ENCODE measurements at places on chromosomes 1 and 21. TPM values are rescaled to one million over a fixed set of nuclear protein-coding genes. Genes with fewer than 3 reads are reported as not detected.
A peak's percentile ranks its signal among the peaks of the same experiment; 100 is the strongest.

Gene RXFP4
- total RNA-seq, result not detected

DNA sequence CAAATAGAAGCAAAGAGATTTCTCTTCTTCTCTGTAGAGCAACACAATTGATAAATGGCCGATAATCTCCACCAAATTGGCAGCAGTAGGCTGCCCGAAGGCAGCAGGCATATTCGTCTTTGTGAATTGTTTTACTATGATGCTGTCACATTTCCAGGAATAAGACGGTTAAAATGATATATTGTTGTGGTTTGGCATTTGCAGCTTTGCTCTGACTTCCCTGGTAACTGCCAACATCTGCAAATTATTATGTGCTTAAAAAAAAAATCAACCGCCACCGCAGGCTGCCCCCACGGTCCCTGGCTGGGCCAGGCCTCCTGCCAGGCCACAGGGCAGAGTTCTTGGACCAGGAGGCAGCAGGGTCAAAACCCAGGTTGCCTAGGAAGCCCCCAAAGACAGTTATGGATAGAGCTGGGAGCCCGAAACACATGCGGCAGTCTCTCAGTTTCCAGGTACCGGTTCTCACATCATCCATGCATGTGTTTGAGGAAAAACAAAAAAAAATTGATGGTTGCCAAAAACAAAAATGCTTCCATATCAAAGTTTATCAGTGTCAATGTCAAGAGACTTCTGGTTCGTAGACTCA is 179.3 kb downstream of the ETS2 start:
- no peak for DNase-seq

Gene CLCNKA
- not detected for total RNA-seq

DNA sequence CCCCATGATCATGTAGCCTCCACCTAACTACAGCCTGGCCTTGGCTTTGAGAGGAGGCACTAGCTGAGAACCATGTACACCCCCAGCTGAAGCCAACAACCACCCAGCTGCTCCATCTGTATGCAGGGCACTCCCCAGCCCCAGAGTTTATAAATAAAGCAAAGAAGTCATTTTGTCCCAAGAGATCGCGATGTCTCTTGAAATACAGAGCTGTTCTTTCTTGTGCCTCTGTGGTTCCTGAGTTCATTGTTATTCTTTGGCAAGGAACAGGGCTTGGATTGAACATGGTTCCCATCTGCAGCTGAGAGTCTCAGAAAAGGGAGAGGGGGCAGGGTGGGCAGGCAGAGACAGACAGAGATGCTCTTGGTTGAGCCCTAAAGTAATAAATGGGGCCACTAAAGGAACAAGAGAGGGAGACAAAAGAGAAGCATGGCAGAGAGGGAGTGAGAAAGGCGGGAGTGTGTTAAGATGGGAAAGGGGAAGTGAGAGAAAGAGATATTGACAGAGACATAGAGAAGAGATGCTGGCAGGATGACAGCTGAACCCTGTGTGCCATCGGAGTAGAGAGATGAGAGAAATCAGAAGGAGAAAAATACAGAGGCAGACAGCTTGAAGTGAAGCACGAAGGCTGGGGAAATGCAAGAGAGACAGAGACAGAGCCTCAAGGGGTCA is 63.3 kb downstream of the TNR start:
- no peak for DNase-seq

- no peak for DNase-seq
These were observed 292.0 kb downstream of the VAV3 start for GRCh38 chr1:107673006-107673405.

Gene CELA2B
- total RNA-seq, result not detected

DNA sequence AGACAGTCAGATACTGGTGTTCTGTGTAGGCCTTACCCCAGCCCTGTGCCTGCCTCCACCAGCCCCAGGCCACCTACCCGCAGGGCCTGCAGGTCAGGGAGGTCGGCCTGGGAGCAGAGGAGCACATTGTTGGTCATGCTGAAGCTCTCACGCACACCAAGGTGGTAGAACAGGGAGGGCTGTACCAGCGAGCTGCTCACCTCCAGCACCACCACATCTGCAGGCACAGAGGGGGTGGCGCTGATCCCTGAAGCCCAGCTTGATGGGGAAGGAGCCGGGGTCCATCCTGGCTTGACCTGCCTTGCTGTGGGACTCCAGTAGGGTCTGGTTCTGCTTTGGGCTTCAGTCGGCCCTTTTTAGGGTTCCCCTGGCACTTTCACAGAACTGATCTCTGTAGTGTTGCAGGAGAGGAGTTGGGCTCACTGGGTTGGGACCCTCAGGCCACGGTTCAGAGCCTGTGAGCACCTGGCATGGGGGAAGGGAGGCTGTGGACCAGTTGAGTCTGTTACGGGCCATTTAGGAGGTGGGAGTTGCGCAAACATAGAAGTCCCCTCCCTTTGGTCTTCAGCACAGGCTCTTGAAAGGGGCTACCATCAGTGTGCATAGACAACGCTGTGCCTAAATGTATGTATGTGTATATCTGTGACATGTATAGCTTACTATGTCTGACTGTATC is 1.9 kb downstream of the MAP3K6 start:
- no peak for DNase-seq

- no peak for DNase-seq
These were observed 72.2 kb downstream of the PLEKHA6 start for GRCh38 chr1:204287466-204287891.

DNA sequence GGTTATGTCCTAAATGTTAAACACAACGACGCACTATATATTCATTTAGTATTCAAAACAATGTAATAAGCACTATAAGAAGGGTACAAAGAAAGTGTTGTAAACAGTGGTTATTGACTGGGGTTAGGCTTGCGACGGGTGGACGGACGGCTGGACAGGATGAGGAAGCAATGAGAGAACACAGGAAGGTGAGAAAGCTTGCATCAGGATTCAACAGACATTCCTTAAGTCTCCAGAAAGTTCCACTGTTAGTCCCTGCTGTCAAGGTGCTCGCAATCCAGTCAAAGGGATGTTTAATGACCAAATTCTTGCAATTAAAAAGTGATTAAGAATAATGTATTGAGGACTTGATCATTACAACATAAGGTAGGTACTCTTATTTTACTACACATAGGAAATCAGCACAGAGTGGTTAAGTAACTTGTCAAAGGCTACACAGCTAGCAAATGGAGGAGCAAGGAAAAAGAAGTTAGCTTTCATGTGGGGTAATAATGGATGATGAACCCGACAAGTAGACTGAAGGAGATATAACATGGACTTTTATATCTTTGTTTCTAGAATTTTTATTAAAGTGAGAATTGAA is 994 bp upstream of the ACBD6 start:
- DNase-seq, result peak; percentile 21

DNA sequence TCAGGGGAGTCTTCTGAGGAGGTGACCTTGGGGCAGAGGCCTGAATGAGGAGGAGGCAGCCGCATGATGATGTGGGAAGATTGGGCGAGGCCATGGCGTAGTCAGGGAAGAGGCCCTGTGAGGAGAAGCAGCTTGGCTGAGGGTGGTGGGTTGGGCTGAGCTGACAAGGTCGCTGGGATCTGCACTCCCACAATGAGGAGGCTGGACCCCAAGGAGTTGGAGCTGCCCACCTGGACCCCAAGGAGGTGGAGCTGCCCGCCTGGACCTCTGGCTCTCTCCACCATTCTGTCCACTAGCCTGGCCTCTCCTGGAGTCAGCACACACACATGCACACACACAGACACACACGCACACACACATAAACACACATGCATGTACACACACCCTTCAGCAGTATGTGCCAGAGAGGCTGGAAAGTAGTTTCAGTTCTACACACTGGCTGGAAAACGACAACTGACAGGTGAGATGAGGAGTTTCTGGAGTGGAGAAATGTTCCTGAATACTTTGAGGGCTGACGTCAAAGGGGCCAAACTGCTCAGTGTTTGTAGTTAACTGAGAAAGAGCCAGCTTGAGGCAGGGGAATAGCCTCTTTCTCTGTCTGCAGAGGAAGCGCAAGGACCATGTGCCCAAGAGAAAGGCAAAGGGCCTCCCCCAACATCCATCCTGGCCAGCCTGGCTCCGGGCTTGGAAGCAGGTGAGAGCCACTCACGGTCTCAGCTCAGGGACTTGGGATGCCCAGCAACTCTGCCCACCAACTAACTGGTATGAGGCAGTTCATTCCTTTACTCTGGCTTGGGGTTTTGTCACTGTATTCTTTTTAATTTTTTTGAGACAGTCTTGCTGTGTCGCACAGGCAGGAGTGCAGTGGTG is 7.1 kb downstream of the SMPDL3B start:
- no peak for DNase-seq

Gene KPRP
- not detected for total RNA-seq

DNA sequence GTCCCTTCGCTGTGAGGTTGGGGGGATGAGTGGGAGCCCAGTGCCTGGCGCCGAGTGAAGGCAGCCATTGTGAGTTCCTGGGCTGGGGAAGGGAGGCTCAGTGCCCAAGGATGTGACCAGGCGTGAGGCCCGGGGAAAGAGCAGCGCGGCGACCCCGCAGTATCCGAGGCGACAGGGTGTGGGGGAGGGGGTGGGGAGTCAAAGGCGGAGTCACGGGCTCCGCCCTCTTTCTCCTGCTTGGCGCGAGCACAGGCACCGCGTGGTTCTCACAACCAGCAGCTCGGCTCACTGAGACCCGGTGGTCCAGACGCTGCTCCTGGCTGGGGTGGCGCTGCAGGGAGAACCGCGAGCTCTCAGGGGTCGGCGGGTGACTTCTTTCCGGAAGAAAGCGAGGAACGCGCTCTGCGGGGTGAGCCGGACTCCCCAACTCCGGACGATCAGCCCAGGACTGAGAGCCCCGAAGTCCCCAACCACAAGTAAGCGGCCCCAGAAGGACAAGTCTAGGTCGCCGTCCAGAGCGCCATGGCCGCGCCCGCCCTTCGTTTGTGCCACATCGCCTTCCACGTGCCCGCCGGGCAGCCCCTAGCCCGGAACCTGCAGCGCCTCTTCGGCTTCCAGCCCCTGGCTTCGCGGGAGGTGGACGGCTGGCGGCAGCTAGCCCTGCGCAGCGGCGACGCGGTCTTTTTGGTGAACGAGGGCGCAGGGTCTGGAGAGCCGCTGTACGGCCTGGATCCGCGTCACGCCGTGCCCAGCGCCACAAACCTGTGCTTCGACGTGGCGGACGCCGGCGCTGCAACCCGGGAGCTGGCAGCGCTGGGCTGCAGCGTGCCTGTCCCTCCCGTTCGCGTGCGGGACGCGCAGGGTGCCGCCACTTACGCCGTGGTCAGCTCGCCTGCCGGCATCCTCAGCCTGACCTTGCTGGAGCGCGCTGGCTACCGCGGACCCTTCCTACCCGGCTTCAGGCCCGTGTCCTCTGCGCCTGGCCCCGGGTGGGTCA is at the start of gene HPDL:
TSS of gene HPDL (plus strand) at position 269 of the 997 bp plus-strand sequence. CDS start at position 523, 254 bp downstream.
- DNase-seq, result no peak

DNA sequence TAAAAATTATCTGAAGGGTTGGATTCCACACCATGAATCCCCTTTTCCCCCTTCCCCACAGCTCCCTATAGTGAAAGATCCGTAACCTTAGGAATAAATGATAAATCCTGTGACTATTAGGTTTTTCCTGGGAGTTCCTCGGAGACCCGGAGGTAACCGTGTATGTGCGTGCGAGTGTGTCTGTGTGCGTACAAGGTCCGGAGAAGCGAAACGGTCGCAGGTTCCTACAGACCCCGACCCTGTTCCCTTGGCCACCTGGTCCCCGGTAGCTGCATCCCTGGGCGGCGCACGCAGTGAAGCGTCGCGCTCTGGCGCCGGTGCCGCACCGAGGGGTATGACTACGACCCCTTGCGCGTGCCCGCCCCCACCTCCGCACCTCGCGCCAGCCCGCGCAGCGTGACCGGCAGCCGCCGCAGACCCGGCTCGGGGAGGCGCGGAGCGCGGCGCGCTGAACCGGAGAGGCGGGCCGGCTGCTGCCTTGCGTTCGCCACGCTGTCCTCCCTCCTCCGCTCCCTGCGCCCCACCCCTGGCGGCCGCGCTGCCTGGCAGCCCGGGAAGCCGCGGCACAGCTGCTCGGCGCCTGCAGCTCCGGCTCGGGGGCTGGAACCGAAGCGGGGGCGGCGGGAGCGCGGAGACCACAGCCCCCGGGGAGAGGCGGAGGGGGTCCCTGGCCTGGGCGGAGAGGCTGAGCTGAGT is at the start of gene AK5:
TSS of gene AK5 (plus strand) at position 529 of the 696 bp plus-strand sequence. CDS start 295 bp downstream, outside the sequence.
- peak; percentile 46 for DNase-seq

GRCh38 chr1:150271291-150271959 is 1.2 kb upstream of the C1orf54 start:
- DNase-seq, result no peak

GRCh38 chr1:151312411-151312810 is 14.8 kb downstream of the PI4KB start:
- peak; percentile 83 for DNase-seq

Gene IL12RB2
- 0.81 TPM for total RNA-seq
